ENCODE measurements at places on chromosomes 4 and X. TPM values are rescaled to one million over a fixed set of nuclear protein-coding genes. Genes with fewer than 3 reads are reported as not detected.

- DNase-seq = no peak
- no peaks in the 10 kb centered on the region for H3K27me3 ChIP-seq
- H3K27ac ChIP-seq = no peak overlapping the region
- H3K4me1 ChIP-seq = no peaks in the 10 kb centered on the region
- H3K36me3 ChIP-seq = no peaks in the 10 kb centered on the region
These were observed 356.6 kb downstream of the CXXC4 start for GRCh38 chr4:104138116-104138515.

DNA sequence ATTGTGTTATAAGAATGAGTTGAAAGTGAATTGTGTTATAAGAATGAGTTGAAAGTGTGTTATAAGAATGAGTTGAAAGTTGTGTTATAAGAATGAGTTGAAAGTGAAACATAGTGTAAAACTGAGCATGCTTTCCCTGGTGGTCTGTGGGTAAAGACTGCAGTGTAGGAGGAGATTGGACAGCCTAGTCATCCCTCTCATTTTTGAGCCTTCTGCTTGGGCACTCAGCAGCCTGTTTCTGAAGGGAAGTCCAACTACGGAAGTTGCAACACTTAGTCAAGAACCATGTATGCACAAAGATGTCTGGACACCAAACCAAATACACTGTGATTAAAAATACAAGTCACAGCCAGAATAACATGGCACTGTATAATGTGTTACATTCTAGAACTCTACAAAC lies 72.6 kb downstream of the ANK2 start:
- no peak for DNase-seq
- no peak overlapping the region for H3K4me3 ChIP-seq
- no peaks in the 10 kb centered on the region for H3K27me3 ChIP-seq
- H3K27ac ChIP-seq = no peak overlapping the region
- H3K36me3 ChIP-seq = no peaks in the 10 kb centered on the region

Gene TKTL2
- not detected for total RNA-seq

Gene BRS3
- total RNA-seq = not detected

Gene TRPC5OS
- not detected for total RNA-seq

Gene MAGEA11
- not detected for total RNA-seq
